CD14-positive monocyte (primary cell): ENCODE measurements at places on chromosomes 16 and 17.

GRCh38 chr17:77951123-77951522, 7.4 kb upstream of the TNRC6C start:
- DNase-seq: no peak

DNA sequence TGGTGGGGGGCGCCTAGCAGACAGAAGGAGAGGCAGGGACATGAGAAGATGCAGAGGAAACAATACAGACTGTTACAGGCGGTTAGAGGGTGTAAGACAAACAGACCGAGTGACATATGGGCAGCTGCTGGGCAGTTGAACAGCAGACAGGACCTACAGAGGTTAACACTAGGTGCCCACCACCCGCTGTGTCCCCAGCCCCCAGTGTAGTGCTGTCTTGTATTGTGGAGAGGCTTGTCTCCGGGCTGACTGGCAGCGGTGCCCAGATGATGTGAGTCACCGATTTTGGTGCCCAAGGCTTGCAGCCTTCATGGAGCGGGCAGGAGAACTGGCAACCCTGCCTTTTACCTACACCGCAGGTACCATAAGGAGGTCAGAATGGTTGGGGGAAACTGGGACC, 2.4 kb upstream of the CXCL16 start:
- DNase-seq: no peak

DNA sequence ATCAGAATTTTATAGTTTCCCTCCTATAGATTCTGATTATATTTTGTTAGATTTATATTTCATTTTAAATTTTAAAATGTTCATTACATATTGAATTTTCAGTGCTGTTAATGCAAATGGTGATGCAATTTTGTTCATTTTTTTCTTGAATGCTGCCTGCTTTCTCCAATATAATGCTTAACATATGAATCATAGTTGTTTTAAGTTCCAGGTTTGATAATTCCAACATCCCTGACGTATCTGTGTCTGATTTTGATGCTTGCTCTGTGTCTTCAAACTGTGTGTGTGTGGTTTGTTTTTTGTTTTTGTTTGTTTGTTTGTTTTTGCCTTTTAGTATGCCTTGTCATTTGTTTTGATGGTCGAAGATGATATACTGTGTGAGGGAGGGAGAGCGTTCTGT, 134.7 kb upstream of the ELAC2 start:
- no peak for DNase-seq

GRCh38 chr17:44432254-44433157, 43.1 kb upstream of the ITGA2B start:
- no peak for DNase-seq

GRCh38 chr16:25118851-25119578, 7.5 kb downstream of the LCMT1 start:
- no peak for DNase-seq

GRCh38 chr16:66036793-66037715, 329.4 kb upstream of the CDH5 start:
- DNase-seq: no peak
